Vagina (tissue), 2 donors: ENCODE measurements at places on chromosomes 13 and 19.

GRCh38 chr19:42229855-42230351 lies 9.8 kb downstream of the ZNF526 start:
- no peak for DNase-seq

DNA sequence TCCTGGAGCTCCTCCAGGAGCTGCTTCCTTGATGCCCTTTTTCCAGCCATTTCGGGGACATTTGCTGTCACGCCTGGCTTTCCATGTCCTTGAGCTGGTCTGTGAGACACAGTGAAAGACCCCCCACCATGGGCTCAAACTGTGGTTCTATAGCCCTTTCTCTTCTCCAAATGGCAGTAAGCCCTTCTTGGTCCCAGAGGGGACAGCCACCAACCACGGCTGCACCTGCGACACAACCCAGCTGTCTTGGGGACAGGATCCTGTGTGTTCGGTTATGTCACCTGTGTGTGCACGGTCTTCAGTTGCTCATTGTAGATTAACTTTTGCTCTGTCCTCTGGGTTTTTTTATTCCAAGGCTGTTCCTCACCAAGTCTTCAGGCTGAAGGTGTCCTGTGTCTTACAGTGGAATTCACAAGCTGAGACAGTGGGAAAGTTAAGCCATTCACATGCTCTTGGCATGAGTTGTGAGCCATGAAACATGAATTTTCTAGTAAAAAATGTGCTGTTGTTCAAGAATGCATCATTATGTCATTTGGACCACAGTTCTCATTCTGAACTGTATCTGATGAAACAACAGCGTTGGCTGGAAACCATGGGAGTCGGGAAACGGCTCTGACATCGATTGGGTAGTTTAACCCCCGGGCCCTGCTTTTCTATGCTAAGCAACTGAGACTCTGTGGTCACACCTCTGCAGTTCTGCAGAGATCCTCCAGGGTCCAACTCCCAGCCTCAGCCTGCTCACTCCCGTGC lies 129.5 kb upstream of the MCF2L start:
- DNase-seq = no peak

DNA sequence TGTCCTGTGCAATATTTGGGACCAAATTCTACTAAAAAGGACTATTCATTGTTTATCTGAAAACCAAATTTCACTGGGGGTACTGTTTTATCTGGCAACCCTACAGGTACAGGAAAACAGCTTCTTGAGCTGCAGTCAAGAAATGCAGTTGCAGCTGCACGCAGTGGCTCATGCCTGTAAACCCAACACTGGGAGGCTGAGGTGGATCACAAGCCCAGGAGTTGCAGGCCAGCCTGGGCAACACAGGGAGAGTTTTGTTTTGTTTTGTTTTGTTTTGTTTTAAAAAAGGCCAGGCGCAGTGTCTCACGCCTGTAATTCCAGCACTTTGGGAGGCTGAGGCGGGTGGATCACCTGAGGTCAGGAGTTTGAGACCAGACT lies 11.6 kb upstream of the ZSCAN1 start:
- DNase-seq = no peak

- DNase-seq = no peak
Observed at GRCh38 chr19:51422053-51422448, 4.6 kb upstream of the SIGLEC10 start.

GRCh38 chr13:24632382-24633121 lies 47.7 kb upstream of the ATP12A start:
- no peak for DNase-seq

- no peak for DNase-seq
Observed at GRCh38 chr13:27797228-27797624, 4.9 kb downstream of the GSX1 start.

DNA sequence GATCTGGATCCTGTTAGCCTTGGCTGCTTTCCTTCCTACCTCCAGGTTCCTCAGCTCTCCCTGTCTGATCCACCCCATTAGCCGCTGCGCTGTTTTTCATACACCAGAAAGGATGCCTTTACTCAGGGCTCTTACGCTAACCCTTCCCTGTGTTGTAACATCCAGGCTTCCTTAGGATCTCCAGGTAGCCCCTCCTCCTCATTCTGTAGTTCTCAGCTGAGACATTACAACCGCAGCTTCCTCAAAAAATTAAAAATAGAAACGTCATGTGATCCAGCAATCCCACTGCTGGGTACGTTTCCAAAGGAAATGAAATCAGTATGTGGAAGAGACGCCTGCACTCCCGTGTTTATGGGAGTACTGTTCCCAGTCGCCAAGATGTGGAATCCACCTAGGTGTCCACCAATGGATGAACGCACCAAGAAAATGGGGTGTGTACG lies 18.4 kb upstream of the MYADM start:
- no peak for DNase-seq

GRCh38 chr19:39156326-39157230 lies 31.0 kb downstream of the PAK4 start:
- DNase-seq = no peak

DNA sequence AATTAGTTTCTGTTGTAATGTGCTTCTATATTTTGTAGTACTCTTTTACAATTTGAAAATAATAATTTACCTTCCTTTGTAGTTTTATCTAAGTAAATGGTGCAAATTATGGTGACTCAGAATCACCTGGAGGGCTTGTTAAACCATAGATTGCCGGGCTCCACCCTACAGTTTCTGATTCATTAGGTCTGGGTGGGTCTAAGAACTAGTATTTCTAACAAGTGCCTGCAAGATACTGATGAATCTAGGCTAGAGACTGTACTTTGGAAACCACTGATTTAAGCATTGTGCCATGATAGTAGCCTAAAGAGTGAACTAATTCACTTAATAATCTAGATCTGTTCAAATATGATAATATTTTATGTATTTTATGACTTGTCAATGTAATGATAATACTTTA lies 437.4 kb upstream of the SPRY2 start:
- no peak for DNase-seq

DNA sequence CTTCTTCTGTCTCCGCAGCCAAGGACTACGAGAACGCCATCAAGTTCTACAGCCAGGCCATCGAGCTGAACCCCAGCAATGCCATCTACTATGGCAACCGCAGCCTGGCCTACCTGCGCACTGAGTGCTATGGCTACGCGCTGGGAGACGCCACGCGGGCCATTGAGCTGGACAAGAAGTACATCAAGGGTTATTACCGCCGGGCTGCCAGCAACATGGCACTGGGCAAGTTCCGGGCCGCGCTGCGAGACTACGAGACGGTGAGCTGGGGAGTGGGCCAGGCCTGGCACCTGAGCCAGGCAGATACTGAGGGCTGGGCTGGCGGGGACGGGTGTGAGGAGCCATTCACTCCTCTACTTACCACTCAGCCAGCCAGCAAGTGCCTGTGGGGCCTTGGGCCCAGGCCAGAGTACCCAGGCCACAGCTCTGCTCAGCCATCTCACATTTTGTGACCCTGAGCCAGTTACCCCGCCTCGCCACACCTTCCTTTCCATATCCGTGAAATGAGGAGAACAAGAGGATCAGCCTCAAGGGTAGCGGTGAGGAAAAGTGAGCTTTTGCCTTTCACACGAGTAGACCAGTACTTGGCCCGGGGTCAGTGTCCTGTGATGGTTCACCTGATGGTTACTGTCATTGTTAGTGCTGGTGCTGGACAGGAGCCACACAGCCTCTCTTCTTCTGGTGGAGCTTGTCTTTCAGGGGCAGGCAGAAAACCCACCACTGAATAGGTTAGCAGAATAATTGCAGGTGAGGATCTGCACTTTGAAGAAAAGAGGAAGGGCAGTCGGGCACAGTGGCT lies 7.0 kb downstream of the PPP5C start:
- DNase-seq = no peak

- no peak for DNase-seq
Observed at GRCh38 chr19:55907746-55908145, 24.4 kb downstream of the NLRP13 start.

DNA sequence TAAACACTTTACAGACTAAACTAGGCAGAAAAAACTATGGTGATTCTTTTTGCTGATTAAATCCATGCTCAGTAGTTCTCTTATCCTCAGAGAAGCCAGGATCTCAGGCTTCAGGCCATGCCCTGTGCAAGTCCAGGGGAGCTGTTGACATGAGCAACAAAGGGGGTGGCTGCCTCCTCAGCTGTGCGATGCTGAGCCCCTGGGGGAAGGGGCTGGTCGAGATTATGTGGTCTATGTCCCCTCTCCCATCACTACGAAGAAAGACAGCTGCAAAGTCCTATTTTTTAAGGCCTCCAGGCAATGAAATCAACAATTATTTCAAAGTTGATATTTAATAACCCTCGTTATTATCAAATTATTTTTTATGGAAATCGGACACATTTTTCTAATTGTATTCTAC lies 37.0 kb downstream of the IRS2 start:
- peak; percentile 16 for DNase-seq

DNA sequence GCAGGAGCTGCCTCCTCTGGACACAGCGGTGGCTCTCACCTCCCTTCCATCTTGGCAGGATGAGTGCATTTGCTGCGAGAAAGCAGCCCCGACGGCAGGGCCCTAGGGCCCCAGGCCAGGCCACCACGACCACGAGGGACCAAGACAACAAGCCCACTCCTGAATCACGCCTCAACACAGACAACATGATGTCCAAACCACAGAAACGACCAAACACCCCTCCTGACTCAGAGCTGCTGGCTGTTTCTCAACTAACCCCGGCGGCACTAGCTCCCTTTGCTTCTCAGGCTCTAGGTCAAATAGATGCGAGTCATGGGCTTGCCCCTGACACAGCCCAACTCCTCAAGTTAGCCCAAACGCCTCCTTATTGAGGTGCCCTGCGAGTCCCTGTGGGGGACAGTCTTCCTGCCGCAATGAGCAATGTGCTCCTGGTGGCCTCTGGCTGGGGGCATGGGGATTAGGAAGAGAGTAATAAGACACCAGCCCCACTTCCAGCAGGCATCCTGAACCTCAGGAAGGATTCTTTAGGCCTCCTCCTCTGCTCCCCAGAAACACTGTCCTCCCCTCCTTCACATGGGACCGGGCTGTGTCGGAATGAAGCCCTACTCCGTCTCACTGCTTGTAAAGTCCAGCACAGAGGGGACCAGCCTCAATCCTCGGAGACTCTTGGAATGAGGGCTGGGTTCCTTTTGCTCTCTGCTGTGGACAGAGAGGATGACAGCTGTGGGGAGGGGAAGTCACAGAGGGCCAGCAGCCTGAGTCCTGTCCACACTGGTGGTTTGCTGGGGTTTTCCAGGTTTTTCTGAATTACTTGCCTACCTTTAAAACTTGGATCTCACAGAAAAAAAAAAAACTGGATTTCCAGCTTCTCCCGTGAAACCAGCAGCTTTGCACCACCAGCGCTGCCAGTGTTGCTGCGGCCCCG lies 6.9 kb upstream of the ATF5 start:
- DNase-seq = no peak

DNA sequence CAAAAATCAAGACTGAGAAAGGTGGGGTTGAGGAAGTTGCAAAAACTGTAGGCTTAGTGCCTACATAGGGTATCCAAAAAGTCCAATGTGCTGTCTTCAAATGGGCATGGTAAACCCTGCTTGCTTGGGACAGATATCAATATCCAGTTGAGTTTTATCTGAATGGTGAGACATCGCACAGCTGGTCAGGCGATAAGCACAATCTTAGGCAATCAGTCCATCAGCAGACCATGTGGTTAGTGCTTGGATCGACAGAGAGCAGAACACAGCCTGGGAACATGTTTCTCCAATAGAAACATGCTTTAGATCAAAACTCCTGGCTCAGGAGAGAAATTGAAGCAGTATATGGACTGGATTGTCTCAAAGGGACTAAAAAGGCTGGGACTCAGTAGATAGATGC lies 151.3 kb upstream of the IPO5 start:
- no peak for DNase-seq
